ENCODE measurements at places on chromosomes 3 and 15.

- no peak for DNase-seq
Measured at GRCh38 chr3:183492849-183493179, 62.7 kb downstream of the KLHL6 start.

DNA sequence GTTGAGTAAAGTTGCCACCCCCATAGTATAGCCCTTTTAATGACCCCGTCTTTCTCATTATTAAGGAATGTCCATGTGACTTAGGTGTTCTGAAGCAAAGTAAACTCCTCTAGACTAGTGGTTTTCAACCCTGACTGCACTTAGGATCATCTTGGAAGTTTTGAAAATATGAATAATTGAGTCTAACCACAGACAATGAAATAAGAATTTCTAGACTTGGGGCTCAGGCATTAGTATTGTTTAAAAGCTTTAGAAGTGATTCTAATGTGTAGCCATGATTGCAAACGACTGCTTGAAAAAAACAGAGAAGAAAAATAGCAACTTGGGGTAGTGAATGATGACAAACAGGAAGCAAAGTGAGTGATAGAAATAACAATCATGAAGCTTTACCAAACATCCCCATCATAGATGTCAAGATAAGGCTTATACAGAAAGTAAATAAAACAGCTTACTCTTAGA is 35.0 kb downstream of the ALCAM start:
- DNase-seq = no peak

DNA sequence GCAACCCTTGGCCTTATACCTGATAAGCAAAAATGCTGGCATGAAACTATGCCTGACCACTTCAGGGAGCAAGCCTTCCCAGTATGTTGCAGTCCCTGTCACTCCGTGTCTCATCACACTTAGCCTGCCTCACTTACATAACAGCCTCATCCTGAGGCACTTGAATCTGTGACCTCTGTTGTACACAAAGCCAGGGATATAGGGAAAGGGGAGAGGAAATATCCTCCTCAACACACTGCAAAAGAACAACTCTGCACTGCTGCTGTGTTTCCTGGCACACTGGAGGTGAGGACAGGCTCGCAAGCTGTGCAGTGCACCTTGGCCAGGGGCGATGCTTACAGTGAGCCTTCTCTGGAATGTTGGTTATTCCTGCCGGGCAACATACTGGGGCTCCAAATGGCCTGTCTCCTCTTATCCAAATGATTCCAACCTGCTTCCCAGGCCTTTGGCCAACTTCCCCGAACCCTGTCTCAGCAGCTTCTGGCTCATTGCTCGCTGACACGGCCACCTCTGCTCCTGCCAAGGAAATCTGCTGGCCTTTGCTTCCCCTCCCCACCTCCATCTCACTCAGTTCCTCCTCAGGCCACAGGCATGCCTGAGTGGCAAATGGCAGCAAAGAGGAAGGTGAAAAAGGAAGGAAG is 109.2 kb downstream of the CD47 start:
- DNase-seq = no peak

DNA sequence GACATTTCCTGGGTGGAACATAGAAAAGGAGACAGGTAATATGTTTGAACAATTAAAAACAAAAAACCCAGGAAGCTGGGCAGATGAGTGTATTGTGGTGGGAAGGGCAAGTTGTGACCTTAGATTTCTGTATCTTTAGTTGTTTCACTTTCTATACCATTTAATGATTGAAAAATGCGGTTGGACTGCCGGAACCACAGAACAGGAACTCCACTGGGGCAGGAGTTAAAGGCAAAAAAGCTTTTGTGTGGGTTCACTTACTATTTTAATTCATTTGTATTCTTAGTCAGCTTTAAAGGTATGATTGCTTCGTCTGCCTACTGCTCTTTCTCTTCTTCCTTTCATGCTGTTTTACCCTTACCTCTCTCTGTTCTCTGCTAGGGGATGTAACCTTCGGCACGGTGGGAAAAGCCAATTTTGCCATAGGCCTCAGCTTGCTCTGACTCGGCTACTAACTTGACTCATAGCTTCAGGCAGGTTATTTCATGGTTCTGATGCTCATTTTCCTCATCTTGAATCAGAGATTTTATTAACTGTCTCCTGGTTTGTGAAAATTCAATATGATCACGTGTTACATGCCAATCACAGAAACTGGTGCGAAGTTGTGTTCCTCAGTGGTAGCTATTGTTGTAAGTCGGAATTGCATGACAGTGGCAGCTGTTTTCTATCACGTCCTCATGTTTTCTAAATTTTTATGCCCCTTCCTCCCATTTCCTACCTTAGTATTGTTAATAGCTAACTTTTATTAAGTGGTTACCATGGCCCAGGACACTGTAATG is 1.6 kb upstream of the MCTP2 start:
- no peak for DNase-seq

- DNase-seq = no peak
Measured at GRCh38 chr3:113773381-113773780, 26.5 kb downstream of the ATP6V1A start.

GRCh38 chr3:159845737-159846136 is 142.9 kb upstream of the IL12A start:
- DNase-seq = no peak
